AG09309 (cell line): ENCODE measurements at places on chromosomes 12 and 14.

DNA sequence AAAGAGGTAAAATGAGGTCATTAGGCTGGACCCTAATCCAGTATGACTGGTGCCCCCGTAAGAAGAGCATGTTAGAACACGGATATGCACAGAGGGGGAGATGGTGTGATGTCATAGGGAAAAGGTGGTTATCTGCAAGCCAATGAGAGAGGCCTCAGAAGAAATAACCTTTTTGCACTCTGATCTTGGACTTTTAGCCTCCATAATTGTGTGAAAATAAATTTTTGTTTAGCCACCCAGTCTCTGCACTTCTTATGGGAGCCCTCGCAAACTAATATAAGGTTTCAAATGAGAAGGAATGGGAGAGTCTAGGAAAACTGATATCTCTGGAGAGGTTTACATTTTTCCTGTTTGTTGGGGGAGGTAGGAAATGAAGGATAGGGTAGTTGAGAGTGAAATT is 43.2 kb upstream of the PKP2 start:
- DNase-seq, result no peak

GRCh38 chr14:74891870-74892269 is 10.2 kb downstream of the DLST start:
- DNase-seq, result no peak

- no peak for DNase-seq
These were observed 331.9 kb upstream of the DIO2 start for GRCh38 chr14:80543211-80543610.

DNA sequence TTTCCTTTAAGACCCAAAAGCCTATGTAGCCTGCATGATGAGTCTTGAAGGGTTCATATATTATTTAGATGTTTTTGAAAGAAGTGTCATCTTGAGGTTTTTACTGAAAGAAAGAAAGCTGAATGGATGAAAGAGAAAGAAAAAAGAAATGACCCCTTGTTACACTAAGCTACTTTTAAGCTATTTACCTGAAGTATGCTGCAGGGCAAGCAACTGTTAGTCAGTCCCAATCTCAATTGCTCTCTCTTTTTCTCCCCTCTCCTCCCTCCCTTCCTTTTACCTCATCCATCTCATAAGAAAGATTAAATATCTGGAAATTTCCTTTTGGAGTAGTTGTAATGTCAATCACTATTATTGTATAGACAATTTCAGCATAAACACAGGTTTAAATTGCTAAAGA is 512.4 kb downstream of the TMTC2 start:
- no peak for DNase-seq

GRCh38 chr12:112007945-112008344 is 5.0 kb downstream of the TMEM116 start:
- DNase-seq, result no peak

GRCh38 chr12:101108130-101108529 is 101.9 kb downstream of the SLC5A8 start:
- DNase-seq, result no peak

DNA sequence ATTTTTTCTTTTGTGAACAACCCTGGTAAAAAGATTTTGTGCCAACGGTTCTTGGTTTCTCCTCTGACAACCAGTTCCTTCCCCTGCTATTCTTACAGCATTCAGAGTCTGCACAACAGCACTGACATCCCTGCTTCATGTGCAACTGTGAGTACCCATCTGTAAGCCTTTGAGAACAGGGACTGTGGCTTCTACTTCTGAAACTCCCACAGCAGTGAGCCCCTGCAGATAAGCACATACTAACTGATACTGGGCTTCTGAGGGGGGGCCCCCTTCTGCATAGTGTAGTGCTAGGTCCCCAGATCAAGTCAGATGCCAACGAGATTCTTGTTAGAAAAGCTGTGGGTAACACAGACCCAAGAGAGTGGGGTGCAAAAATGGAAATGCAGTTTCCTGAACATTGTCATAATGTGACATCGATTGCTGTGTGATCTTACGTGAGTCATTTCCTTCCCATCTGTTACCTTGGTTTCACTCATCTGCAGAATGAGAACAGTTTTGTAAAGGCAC is 11.1 kb upstream of the NINJ2 start:
- DNase-seq, result no peak

DNA sequence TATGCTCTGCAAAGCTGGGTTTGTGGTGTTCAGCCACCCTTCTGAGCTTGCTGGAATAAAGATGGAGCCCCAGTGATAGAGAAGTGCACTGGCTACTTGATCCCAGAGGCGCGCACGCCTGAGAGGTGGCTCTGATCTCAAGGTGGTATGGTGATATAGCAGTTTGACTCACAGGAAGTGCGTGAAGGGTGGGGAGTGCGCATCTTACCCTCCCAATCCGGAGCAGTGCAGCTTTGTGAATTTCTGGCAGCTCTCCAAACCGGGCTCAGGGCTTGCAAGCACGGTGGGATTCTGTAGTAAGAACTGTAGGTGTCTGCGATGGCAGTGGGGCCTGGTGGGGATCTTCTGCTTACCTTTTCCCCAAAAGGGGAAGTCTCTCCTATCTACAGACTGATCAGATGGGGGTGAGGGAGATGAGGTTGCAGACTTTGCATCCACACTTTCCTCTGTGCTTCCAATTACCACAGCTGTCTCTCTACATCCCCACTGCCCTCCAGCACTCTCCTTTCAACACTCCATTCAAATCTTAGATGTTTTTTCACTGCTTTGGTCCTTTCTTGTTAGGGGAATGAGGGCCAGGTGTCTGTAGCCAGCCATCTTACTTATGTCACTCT is 197.4 kb upstream of the SLC38A2 start:
- DNase-seq, result no peak
